Peyer's patch (tissue), 4 donors: ENCODE measurements at places on chromosomes 5 and 9. TPM values are rescaled to one million over a fixed set of nuclear protein-coding genes. Genes with fewer than 3 reads are reported as not detected.

- peak; percentile 80 for DNase-seq
- H3K4me3 ChIP-seq: no peak overlapping the region
- H3K27ac ChIP-seq: no peak overlapping the region
- no peaks in the 10 kb centered on the region for H3K4me1 ChIP-seq
- no peaks in the 10 kb centered on the region for H3K27me3 ChIP-seq
Measured at GRCh38 chr5:61304590-61305381, 27.3 kb upstream of the ZSWIM6 start.

FLT4 gene
- total RNA-seq: 3.9 TPM

GRCh38 chr9:124695280-124695890 is 75.7 kb downstream of the NR6A1 start:
- no peak for DNase-seq
- no peaks in the 10 kb centered on the region for H3K4me1 ChIP-seq
- H3K36me3 ChIP-seq: no peaks in the 10 kb centered on the region
- H3K27ac ChIP-seq: no peak overlapping the region
- H3K27me3 ChIP-seq: no peaks in the 10 kb centered on the region
- H3K4me3 ChIP-seq: no peak overlapping the region

GRCh38 chr9:129673602-129674001 is 8.2 kb downstream of the PRRX2 start:
- H3K27ac ChIP-seq: no peak overlapping the region
- H3K4me1 ChIP-seq: no peaks in the 10 kb centered on the region
- H3K4me3 ChIP-seq: no peak overlapping the region
- DNase-seq: no peak
- H3K36me3 ChIP-seq: no peaks in the 10 kb centered on the region
- no peaks in the 10 kb centered on the region for H3K27me3 ChIP-seq

- H3K27ac ChIP-seq: no peak overlapping the region
- peaks cover 99% of the 10 kb centered on the region for H3K36me3 ChIP-seq
- no peak for DNase-seq
- no peaks in the 10 kb centered on the region for H3K4me1 ChIP-seq
Measured at GRCh38 chr5:150372639-150373038, 15.1 kb downstream of the TCOF1 start.

- DNase-seq: no peak
- H3K36me3 ChIP-seq: no peaks in the 10 kb centered on the region
- H3K4me3 ChIP-seq: no peak overlapping the region
- no peak overlapping the region for H3K27ac ChIP-seq
Measured at GRCh38 chr5:101783241-101784013, 512.7 kb downstream of the SLCO4C1 start.

GRCh38 chr9:131289301-131290035 is at the start of gene PLPP7:
TSS of gene PLPP7 (plus strand) at chr9:131289723. CDS start at chr9:131289998, 275 bp downstream.
- H3K4me1 ChIP-seq: no peaks in the 10 kb centered on the region
- peak; percentile 25 for DNase-seq
- H3K36me3 ChIP-seq: no peaks in the 10 kb centered on the region
- H3K4me3 ChIP-seq: peak within 1 kb of the TSS; percentile 26

- peaks cover 3% of the 10 kb centered on the region for H3K4me1 ChIP-seq
- H3K4me3 ChIP-seq: no peak overlapping the region
- DNase-seq: no peak
- no peaks in the 10 kb centered on the region for H3K27me3 ChIP-seq
- no peaks in the 10 kb centered on the region for H3K36me3 ChIP-seq
Measured at GRCh38 chr5:160303690-160304089, 8.7 kb downstream of the CCNJL start.

NME5 gene
- total RNA-seq: not detected

- H3K4me1 ChIP-seq: no peaks in the 10 kb centered on the region
- H3K27me3 ChIP-seq: no peaks in the 10 kb centered on the region
- DNase-seq: no peak
- H3K4me3 ChIP-seq: no peak overlapping the region
- no peak overlapping the region for H3K27ac ChIP-seq
Measured at GRCh38 chr5:150750469-150750868, 8.3 kb downstream of the DCTN4 start.

- H3K4me3 ChIP-seq: no peak overlapping the region
- H3K36me3 ChIP-seq: no peaks in the 10 kb centered on the region
- H3K4me1 ChIP-seq: no peaks in the 10 kb centered on the region
- H3K27ac ChIP-seq: no peak overlapping the region
Measured at GRCh38 chr5:33046091-33046490, 335.0 kb downstream of the NPR3 start.

LCN12 gene
- total RNA-seq: 8.7 TPM

DNA sequence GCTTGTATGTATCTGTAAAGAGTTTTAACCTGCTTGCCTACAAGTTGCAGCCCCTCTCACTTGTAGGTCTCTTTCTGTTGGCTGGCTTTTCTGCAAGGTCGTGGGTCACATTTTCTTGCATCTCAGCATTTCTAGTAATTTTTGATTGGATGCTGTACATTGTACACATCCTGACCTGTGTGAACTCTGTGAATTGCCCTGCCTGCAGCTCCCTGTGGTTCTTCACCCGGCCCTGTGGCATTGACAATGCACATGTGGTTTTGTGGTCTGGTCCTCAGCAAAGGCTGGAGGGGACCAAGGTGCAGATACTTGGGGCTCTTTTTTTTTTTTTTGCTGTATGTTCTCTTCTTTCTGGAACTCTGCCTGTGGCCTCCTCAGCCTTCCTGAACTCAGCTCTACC is 53.6 kb downstream of the WNK2 start:
- H3K4me3 ChIP-seq: no peak overlapping the region
- no peak overlapping the region for H3K27ac ChIP-seq
- H3K27me3 ChIP-seq: no peaks in the 10 kb centered on the region
- no peaks in the 10 kb centered on the region for H3K4me1 ChIP-seq

DNA sequence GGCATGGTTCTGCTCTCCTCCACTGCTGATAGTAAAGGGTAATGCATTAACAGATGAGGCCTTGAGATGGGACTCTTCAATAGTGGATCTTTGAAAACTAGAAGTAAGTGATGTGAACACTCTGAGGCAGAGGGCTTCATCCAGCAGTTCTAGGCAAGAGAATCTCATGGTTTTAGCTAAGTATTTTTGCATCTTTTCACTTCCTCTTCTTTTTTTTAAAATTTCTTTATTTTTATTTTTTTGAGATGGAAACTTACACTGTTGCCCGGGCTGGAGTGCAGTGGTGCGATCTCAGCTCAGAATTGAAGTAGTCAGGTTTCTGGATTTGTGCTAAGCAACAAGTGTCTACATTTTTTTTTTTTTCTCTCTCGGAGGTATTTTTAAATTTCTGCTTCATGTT is 101.9 kb downstream of the MTRR start:
- DNase-seq: no peak
- H3K4me3 ChIP-seq: no peak overlapping the region
- H3K27ac ChIP-seq: no peak overlapping the region
- H3K27me3 ChIP-seq: no peaks in the 10 kb centered on the region

DNA sequence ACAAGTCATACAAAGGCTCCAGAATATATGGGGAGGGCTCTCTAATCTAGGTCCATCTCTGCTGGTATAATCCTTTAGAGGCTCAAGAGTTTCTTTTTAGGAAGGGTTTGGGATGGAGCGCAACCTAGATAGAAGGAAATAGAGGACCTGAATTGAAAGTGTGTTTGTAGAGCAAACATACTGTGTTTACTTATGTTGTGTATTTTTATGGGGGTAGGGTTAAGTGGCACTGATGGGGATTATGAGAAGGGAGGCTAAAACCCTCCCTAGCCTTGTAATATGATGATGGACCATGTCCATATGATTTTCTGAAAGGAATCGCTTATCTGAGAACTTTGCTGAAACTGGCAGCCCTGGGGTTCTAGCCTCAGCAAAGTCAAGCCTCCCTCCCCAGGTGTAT is 4.4 kb upstream of the ELL2 start:
- DNase-seq: no peak
- no peaks in the 10 kb centered on the region for H3K27me3 ChIP-seq
- no peak overlapping the region for H3K27ac ChIP-seq
